T-helper 17 cell (primary cell): ENCODE measurements at places on chromosomes 7 and 10.

- no peak for DNase-seq
These were observed 133.5 kb upstream of the CDK13 start for GRCh38 chr7:39816462-39817060.

DNA sequence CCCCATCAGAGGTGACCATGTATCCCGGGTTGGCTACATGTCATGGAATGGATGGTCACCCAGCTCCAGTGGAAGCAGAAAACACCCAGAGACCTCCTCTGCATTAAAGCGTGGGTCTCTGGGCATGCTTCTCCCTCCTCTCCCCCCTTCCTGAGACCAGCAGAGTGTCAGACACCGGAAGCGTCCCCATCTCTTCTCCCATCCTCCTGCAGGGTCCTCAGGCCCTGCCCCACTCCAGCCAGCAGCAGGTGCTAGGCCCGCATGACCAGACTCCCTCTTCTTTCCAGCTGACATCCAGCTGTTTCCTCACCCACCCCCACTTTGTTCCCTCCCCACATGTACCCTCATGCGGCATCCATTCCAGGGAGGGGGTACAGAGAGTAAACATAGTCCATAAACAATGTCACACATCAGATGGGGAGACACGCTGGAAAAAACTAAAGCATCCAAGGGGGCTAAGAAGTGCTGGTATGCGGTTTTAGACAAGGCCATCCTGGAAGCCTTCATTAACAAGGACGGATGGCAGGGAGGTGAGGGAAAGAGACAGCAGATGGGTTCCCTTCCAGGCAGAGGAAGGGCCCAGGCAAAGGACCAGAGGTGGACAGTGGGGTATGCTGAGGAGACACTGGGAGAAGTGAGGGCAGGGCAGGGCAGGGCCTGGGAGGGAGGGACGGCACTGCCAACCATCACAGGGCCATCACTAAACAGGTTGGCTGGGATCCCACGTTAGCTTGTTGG is 12.5 kb upstream of the SLC18A3 start:
- DNase-seq, result no peak

- DNase-seq, result no peak
These were observed 272.3 kb downstream of the TRIL start for GRCh38 chr7:28685644-28686417.

- DNase-seq, result no peak
These were observed 43.4 kb downstream of the ZNRF2 start for GRCh38 chr7:30327813-30328212.

GRCh38 chr7:42127232-42127622 is 109.8 kb downstream of the GLI3 start:
- no peak for DNase-seq

- no peak for DNase-seq
These were observed 34.0 kb upstream of the SLC35B4 start for GRCh38 chr7:134350709-134351108.

DNA sequence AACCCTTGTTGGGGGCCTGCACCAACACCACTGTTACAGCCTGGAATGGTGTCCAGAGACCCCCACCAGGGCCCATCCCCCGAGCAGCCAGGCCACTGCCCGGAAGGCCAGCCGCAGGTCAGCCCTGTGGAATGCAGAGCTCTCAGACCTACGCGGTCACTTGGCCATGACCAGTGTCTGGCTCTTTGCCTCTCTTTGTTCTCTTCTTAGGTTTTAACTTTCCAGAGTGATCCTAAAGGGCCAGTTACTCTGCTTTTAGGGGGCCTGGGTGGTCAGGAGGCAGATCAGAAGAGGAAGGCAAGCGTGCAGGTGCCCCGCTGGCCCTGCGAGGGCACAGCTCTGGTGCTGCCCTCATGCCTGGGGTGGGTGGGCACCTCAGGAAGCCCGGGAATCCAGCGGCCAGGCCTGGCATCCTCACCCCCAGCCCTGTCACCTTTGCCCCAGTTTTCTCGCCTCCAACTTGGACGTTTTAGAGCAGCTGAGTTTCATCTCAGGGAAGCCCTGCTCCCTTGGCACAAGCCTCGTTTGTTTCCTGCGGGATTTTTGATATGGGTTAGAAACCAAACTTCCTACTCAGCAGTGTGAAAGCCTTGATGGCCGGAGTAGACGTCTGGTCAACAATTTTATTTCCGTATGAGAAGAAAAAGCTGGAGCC is 62.5 kb upstream of the CHST15 start:
- no peak for DNase-seq

GRCh38 chr7:42661312-42661711 is 250.6 kb downstream of the C7orf25 start:
- no peak for DNase-seq

GRCh38 chr7:40232242-40232893 is 97.6 kb downstream of the SUGCT start:
- DNase-seq, result no peak

DNA sequence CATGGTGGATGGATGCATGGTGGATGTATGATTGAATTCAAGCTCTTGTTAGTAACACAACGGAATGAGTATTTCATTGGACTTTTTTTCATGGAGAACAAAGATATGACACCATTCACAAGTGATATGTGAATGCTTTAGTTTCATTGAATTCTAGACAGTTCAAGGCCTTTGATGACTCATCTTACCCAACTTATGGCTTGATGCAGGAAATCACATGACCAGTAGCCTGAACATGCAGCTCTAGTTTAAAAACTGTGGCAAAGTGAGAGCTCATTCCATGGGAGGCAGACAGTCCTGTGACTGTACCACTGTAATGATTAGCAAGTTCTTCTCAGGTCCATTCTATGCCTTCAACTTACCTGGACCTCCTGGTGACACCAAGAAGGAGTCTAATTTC is 1239.3 kb downstream of the TYW1 start:
- DNase-seq, result no peak

DNA sequence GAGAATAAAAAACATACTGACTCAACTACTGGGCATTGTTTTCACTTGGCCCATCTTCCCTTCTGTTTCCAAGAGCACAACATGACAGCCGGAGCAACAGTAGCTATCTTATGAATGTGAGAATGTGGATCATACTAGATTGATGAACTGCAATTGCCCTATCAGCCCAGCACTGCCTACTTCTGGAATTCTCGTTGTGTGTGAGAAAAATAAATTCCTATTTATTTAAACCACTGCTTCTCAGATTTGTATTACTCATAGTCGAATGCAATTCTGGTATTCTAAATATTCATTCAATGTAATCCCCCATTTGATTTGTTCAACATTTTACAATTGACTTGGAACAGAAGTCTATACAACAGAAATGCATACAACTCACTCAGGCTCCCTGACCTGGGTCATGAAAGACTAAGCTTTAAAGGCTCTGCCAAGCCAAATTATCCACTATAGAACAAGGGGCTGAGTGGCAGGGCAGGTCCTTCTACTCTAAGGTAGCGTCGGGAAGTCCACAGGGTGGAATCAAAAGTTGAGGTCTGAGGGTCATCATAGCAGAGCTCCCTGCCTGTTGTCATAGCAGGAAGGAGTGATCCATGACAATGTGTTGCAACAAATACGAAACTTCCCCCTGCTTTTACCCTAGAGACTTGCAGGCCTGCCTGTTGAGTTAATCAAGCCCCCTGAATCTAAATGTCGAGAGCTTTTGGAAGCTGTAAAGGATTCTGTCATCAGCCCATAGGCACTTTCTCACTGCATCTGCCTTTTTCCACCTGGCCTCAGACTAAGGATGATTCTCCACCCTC is 12.4 kb upstream of the JAZF1 start:
- no peak for DNase-seq
